Fibroblast of skin of right quadriceps (primary cell): ENCODE measurements at places on chromosomes 11 and 22.

GRCh38 chr22:28903729-28904128 lies 20.4 kb downstream of the ZNRF3 start:
- DNase-seq, result no peak

- DNase-seq, result no peak
Observed at GRCh38 chr11:67483831-67484665, 1.2 kb downstream of the AIP start.

GRCh38 chr22:49349841-49350381 lies 477.8 kb downstream of the BRD1 start:
- no peak for DNase-seq

GRCh38 chr11:41384329-41384728 lies 75.1 kb downstream of the LRRC4C start:
- no peak for DNase-seq

GRCh38 chr11:26987272-26987671 lies 6.6 kb upstream of the FIBIN start:
- DNase-seq, result no peak

- no peak for DNase-seq
Observed at GRCh38 chr22:28568099-28568498, 111.5 kb downstream of the TTC28 start.

GRCh38 chr22:22823131-22823810 lies 64.3 kb upstream of the IGLL5 start:
- no peak for DNase-seq

- DNase-seq, result no peak
Observed at GRCh38 chr11:120896687-120897086, 127.2 kb upstream of the TBCEL start.

DNA sequence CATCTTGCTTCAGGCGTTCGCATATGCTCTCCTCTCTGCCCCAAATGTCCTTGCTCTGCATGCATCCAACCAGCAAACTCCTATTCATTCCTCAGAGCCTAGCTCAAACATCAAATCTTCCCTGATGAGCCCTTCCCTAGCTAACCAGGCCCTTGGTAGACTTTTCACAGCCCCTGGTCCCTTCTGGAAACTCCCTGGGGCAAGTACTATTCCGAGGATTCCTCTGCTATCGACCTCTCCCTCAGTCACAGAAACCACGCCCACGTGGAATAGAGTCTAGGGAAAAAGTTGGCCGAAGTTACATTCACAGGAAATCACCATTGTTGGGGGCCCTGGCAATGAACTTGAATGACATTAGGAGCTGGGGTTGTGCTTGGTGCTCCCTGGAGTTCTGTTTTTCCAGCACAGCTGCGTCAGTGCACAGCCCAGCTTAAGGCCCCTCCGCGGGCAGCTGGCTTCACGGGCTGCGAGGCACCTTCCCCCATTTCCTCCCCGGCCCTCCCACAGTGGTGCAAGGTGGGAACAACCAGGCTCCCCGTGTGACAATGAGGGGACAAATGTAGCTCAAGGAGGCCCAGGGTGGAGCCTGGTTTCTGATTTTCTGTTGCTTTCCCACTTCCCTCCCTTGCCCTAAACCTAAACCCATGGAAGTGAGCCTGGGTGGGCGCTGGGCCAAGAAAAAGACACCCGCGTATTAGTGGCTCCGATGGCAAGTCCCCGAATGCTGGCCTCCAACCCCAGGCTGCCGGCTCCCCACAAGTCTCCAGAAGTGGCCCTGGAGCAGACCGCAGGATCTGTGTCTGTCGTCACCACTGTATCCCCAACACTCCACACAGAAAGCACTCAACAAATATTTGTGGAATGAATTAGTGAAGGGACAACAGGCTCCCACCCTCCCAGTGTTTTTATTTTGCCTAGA lies 4.3 kb upstream of the ATP5MGL start:
- peak; percentile 20 for DNase-seq

- DNase-seq, result peak; percentile 24
Observed at GRCh38 chr11:11757909-11758308, 83.9 kb upstream of the USP47 start.

DNA sequence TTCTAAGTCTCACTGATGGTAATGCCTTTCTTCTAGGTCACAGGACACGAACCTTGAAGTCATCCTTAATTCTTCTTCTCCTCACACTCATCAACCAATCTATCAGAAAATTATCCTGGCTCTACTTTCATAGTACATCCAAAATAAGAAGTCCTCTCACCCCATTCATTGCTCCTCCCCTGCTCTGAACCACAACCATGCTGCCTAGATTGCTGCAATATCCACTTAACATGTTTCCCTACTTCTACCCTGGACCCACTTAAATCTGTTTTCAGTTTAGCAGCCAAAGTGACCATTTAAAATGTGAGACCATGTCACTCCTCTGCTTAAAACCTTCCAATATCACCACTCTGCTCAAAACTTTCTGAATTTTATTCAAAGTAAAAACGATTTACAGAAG lies 445.9 kb upstream of the FAT3 start:
- DNase-seq, result no peak

- no peak for DNase-seq
Observed at GRCh38 chr11:126502159-126502558, 146.7 kb downstream of the ST3GAL4 start.

DNA sequence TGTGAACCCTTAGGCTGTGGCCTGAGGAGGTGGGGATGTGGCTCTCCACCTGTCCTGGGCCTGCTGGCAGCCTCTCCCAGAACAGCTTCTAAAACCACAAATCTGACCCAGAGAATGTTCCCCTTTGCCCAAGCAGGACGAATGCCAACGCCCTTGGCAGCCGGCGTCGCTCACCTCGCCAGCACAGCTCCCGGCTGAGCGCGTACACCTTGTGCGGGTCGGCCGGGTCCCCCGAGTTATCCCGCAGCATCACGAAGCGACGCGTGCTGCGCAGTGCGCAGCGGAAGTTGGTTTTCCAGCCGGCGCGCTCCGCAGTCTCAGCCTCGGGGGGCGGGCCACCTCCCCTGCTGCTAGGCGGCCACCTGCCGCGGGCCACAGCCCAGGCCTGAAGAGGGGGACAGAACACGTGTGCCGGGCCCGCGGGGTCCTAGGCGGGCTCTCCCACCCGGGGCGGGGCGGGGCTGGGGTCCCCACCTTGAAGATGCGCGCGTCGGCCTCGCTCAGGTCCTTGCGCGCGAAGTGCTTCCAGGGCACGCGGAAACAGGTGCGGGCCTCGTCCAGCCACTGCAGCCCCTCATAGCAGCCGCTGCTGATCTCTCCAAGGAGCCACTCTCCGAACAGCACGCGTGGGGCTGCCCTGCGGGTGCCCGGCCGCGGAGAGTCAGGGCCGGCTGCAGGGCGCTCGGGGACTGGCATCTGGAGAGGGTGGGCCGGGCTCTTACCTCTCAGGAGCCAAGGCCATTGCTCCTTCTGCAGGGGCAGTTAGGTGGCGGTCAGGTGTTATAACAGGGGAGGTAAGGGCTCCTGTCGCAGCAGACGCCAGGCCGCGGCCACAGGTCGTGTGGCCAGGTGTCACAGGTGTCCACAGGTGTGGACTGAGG lies 887 bp downstream of the IRF7 start:
- DNase-seq, result no peak

DNA sequence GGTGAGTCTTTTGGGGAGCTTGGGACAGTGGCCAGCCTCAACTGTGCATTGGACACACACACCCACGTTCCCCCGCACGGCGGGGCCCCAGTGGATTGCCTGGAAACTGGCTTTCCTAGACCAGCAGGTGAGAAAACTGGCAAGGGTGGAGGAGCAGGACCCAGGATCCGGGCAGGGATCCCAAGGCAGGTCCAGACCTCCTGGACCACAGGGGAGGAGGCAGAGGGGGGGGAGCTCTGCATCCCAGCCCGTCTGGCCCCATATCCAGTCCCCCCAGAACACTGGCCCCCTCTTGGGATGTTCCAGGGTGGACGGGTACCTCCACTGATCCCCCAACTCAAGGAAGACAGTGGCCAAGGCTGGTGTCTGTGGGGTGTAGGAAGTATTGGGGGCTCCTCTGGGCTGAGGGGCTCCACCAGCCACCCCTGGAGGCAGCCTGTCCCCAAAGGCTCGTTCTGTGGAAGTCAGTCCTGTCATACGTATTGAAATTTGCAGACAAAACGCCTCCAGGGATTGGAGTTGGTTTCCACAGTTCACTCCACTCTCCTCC lies 89.3 kb upstream of the LINC01488 start:
- no peak for DNase-seq

GRCh38 chr11:495537-495931 lies 11.5 kb downstream of the RNH1 start:
- DNase-seq, result no peak

DNA sequence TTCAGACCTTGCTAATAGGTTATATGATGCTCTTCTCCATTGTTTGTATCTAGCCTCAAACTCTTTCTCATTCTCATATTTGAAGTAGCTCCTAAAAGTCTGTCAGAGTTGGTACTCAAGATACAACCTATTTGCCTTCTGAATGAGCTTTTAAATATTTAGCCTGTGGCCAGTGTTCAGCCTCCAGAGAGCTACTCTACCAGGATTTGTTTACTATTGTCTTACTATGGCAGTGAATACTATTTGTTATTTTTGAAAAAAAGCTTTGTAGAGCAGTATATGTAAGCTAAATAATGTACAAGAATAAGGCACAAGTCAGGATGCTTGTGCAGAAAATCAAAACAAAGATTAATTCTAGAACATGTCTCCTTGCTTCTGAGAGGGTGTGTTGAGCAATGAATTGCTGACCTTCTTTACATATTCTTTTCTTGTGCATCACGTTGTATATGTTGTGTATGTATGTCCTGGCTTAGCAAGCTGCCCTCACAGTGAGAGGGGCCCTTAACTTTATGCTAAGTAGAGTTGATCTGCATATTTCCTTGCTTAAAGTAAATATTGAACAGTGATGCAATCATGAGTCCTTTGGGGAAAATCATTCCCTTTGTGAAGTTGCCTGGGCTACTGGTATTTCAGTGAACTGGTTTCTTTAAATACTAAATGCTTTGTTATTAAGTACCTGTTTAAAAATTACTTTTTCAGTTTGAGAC lies 438.0 kb downstream of the LUZP2 start:
- no peak for DNase-seq

DNA sequence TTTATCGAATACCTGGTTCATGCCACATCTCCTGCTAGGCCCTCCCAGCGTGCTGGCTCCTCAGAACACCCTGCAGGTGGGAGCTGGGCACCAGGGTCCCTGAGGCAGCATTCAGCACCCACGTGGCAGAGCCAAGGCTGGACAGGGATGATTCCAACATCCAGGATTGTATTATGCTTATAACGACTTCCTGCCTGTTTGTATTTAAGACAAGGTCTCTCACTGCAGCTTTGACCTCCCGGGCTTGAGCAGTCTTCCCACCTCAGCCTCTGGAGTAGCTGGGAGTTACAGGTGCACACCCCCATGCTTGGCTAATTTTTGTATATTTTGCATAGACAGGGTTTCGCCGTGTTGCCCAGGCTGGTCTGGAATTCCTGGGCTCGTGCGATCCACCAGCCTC lies 64.7 kb upstream of the WNT7B start:
- DNase-seq, result no peak

DNA sequence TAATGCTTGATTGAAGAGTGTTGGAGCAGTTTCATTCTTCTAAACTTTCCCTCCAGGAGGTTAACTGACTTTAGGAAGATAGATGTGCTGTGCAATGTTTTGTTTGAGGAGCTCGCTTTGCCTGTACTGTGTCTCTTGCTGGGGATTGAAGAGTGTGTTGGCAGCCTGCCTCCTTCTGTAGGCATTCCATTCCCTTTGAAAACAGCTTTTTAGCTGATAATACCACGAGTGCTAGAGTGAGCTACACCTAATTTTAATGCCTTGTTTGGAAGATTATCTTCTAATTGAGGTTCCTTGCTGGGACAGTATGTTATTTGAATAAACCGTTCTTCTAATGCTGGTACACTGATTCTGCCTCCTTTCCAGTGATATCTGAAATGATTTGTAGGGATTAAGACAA lies 7.2 kb downstream of the DDX10 start:
- peak; percentile 58 for DNase-seq

DNA sequence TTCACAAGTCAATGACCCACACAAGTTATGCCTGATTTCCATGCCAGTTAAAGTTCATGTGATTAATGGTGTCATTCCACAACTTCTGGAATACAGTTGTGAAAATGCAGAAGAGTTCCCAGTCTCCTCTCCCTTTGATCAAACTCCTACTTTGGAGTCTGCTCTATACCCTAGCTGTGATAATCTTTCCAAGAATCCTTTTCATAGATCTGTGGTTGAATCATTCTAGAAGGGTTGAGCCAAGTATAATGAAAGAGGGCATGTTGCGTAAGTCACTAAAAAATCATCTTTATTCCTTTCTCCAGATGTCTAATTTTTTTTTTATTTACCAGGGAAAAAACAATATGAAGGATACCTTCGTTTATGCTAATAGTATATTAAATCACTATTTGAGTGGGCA lies 89.7 kb upstream of the CARD18 start:
- DNase-seq, result peak; percentile 65

DNA sequence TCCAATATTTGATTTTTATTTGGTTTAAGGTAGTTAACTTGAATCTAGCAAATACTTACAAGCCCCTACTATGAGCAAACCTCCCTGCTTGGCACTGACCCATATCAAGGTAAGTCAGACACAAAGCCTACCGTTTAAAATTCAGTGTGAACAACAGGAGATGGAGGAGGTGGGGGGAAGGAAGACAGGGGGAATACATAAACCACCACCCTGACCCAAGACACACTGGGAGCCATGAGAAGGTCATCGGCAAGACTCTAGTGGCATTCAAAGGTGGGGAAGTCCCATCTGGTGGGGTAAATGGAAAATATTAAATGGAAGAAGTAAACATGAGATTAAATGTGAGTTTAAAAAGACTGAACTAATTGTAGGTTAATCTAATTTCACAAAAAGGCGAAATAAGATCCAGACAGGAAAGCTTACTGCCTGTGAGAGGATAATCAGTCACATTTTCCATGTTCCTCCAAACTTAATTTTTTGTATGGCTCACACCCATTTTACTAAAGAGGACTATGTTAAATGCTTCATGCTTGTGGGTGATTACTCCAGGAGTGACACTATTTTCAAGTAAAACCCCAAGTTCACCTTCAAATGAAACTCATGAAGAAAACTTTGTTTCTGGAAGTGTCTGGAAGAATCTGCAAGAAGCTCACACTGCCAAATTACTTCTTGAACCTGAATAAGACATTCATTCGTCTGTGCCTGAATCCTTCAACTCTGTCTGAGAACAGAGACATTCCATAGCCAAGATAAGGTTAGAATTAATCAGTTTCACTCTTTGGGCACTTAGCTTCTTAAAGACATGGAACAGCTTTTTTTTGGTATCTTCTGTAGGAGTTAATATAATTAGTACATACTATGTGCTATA lies 51.7 kb downstream of the PITPNB start:
- DNase-seq, result no peak

DNA sequence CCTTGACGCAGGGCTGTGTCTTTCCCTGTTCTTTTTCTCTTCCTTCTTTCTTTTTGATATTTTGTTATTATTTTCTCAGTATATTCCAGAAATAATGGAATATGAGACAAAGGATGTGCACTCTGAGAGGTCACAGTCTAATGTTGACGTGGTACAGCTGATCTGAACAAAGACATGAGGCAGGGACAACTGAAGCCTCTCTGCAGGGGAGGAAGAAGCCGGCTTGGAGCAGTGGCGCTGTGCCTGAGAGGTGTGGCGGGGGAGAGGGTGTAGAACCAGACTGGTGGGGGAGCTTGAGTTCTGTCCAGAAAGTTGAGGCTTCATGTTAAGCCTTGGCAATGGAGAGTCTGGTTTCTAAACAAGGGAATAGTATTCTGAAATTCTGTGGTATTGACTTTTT lies 34.7 kb downstream of the ADAMTS15 start:
- DNase-seq, result no peak

- peak; percentile 93 for DNase-seq
Observed at GRCh38 chr11:114166897-114167323, 107.4 kb downstream of the ZBTB16 start.

GRCh38 chr11:1197431-1197885 lies 25.4 kb upstream of the MUC5B start:
- no peak for DNase-seq
